ENCODE measurements at places on chromosomes 5 and 9.

DNA sequence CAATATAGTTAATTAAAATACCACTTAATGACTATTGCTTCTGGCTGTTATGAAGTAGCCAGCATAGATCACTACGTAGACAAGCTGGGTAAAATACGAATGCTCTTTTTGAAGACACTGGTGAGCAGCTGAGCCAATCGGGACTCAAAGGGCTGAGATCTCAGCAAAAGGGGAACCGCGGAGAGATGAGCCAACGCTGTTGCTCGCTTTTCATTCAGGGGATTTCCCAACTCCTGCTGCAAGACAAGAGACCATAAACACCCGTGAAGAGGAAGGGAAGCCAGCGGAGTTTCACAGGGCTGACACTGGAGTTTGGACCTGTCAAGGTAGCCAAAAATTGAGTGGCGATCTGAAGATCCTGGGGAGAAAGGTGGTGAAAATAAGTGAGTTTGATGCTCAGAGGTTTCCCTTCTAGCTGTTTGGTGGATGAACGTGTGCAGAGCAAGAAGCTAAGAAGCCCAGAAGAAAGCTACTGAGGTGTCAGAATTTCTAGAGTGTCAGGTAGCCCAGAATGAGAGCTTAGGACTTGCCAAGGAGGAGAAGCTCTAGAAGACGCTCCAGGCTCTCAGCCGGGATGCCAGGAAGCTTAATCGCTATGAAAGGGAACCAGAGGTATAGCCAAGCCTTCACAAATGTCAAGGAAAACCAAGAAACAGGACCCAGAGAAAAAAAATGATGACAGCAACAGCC, 79.6 kb upstream of the RNU6ATAC start:
- no peak for DNase-seq

DNA sequence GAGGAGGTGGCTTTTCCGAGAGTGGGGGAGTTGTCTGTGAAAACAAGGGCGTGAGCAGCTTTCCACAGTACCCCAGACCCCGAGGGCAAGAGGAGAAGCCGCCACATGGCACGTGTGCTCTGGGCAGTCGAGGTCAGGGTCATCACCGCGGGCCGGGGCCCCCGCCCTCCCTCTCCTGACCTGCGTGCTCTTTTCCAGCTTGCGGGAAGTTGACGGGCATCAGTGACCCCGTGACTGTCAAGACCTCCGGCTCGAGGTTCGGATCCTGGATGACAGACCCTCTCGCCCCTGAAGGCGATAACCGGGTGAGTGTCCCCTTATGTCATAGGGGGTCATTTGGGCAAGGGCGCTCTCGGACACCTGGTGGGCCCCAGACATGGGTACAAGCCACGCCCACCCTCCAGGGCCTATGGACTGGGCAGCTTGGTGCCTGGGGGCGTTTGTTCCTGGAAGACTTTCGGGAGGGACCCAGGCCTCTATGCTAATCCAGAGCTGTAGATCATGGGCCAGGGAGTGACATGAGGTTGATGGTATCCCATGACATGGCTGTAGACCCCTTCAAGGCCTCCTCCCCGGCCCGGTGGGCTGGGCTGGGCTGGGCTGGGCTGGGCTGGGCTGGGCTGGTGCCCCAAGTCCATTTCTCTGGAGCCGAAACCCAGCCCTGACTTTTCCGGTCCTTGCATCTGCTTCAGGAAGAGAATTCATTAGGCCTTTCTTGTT, 19.2 kb downstream of the OLFM1 start:
- DNase-seq, result no peak

DNA sequence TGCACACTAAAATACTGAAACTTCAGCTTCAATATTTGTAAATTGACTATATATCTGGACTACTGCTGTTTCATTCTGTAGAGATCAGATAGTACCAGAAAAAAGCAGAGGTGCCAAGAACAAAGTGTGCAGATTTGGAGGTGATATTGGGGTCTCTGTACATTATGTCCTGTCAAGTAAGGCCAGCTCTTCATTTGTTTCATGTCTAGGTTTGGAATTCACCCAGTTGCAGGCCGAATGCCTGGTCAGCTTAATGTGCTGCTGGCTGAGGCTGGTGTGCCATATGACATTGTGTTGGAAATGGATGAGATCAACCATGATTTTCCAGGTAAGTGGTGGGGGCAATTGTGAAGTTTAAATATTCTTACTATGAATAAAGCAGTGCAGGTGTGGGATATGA, 96.9 kb downstream of the NNT start:
- DNase-seq, result no peak

DNA sequence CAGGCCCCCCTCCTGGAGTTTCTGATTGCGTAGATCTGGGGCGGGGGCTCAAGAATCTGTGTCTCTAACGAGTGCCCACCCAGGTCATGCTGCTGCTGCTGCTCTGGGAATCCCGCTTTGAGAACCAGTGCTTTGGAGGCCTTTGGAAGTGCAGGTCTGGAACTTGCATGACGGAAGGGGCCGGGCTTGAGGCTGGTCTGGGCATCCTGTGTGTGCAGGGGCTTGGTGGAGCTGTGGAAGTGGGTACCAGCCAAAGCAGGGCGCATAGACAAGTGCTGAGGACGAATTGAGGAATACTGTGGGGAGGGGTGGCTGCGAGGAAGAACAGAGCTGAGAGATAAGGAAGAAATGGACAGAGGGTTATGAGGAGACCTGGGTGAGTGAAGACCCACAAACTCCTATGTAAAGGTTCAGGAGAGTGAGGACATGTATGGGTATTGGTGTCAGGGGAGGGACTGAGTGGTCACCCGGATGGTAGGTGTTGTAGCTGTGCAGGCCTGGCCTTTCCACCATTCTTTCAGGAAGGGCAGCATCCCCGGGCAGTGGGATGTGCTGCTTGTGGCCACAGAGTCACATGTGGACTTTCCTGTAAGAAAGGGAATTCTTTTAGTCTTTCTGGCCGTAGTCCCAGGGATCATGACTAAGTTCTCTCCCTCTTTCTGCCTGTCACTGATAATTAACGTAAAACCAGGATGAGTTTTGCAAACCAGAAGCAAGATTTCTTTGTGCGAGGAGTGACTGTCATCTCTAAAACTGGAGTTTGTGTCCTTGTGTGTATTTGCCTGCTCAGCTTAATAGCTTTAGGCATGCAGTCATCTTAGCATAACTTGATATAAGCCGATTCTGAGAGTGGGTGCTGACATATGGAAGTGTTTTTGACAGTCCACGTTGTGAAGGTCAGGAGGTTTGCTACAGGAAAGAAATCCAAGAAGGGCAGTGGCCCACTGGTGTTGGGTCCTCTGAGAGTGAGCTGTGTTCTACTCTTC, 43.3 kb upstream of the TJP2 start:
- DNase-seq, result no peak

DNA sequence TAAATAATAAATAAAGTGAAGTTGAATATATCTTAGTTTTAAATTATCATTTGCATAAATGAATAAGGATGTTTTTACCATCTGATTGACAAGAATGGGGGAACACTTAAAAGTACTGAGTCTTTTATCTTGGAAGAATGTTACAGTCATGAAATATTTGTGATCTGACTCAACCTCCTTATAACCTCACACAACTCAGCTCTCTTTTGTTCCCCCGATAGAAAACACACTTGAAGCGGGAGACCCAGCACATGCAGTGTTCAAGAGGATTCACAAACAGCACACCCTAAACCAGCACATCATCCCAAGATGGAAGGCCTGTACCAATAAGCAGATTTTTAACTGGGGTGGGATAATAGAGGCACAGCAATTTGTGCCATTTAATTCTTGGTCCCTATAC, 15.5 kb downstream of the BAAT start:
- DNase-seq, result no peak

GRCh38 chr5:106459541-106459940, 1211.2 kb downstream of the EFNA5 start:
- DNase-seq, result no peak

- DNase-seq, result no peak
Observed at GRCh38 chr5:69416699-69417098, 1.8 kb downstream of the MARVELD2 start.

DNA sequence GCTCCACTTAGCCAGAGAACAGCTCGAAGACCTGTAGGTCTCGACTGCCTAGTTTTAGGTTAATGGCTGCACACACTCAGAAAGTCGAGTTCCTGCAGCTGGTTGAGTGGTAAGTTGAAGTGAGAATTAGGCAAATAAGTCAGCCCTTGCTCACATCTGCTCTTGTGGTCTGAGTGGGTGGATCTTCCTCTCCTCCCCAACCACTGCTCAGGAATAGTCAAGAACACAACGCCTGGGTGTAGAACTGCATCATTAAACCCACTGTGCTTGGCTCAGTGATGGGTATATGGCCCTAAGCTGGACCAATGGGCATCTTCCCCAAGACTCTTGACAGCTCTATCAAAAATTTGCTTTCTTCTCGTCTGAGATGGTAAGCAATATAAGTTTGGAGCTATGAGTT, 20.9 kb upstream of the ADAM19 start:
- DNase-seq, result peak; percentile 48

GRCh38 chr5:167440846-167441245, 850.6 kb upstream of the WWC1 start:
- no peak for DNase-seq

GRCh38 chr5:132876020-132876759, 2.7 kb downstream of the LEAP2 start:
- DNase-seq, result no peak

GRCh38 chr9:120383611-120383998, 196.4 kb downstream of the CDK5RAP2 start:
- DNase-seq, result no peak

DNA sequence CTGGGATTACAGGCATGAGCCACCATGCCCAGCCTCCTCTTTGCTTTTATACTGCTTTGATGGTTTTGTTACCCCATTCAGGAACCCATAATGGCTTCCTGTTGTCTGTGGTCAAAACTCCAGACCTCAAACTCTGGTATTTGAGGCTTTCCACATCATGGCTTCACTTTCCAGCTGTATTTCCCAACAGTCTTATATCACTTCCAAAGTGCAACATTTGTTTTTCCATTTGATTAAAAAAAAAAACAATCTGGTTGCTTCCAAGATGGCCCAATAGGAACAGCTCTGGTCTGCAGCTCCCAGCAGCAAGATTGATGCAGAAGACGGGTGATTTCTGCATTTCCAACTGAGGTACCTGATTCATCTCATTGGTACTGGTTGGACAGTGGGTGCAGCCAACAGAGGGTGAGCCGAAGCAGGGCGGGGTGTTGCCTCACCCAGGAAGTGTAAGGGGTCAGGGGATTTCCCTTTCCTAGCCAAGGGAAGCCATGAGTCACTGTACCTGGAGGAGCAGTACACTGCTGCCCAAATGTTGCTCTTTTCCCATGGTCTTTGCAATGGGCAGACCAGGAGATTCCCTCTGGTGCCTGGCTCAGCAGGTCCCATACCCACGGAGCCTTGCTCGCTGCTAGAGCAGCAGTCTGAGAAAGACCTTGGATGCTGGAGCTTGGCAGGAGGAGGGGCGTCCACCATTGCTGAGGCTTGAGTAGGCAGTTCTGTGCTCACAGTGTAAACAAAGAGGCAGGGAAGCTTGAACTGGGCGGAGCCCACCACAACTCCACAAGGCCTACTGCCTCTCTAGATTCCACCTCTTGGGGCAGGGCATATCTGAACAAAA, 458.4 kb downstream of the KDM4C start:
- peak; percentile 32 for DNase-seq

All from stimulated activated CD8-positive, alpha-beta memory T cell treated with anti-CD3 and anti-CD28 coated beads, Interleukin-15, amount 100 ng/mL, for 48 hours (primary cell).